GM03348 (cell line): ENCODE measurements at places on chromosomes 16 and 17.

DNA sequence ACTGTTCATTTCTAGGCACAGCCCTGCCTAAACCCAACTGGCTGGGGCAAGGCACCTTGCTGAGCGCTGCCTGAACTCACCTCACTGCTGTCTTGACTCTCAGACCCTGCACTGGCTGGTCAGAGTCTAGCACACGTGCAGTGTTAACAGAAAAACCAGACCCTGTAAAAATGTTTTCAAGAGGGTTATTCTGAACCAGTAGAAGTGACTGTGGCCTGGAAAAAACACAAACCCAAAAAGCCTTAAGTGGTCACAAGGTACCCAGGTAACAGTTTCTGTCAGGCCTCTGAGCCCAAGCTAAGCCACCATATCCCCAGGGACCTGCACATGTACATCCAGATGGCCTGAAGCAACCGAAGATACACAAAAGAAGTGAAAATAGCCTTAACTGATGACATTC is 6.1 kb upstream of the EIF4A3 start:
- DNase-seq: no peak

DNA sequence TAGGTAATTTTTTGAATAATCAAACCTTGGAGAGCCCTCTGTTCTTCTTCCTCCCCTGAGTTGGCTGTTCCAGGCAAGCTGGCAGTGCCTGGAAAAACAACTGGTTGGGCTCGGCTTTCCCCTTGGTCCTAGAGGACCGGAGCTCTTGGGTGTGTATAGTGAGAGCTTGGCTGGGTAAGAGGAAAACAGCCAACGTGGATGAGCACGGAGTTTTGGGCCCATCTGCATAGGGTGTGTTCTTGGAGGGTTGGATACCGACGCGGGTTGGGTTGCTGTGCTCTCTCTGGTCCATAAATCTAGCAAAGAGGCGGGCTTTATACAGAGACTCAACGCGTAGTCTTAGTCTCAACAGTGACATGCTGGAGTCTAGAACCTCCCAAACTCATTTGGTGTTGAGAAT is 23.2 kb downstream of the ITGB3 start:
- DNase-seq: peak; percentile 72

- no peak for DNase-seq
Observed at GRCh38 chr17:78759969-78760352, 22.1 kb downstream of the CYTH1 start.

DNA sequence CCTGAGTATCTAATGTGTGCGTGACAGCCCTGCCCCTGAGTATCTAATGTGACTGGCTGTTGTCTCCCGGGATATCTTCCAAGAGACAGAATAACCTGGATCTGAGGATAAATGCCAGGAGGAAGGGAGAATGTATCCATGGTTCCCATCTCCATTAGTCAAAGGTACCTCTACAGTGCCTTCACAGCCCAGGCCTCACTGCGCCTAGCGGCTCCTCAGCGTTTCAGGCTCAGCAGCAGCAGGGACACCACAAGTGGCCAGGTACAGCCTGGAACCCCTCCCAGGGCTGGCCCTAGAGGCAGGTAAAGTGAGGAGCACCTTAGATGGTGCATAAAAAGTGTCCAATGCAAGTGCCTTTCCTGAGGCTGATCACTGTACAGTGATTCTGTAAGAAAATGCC is 32.0 kb downstream of the SOCS3 start:
- no peak for DNase-seq

DNA sequence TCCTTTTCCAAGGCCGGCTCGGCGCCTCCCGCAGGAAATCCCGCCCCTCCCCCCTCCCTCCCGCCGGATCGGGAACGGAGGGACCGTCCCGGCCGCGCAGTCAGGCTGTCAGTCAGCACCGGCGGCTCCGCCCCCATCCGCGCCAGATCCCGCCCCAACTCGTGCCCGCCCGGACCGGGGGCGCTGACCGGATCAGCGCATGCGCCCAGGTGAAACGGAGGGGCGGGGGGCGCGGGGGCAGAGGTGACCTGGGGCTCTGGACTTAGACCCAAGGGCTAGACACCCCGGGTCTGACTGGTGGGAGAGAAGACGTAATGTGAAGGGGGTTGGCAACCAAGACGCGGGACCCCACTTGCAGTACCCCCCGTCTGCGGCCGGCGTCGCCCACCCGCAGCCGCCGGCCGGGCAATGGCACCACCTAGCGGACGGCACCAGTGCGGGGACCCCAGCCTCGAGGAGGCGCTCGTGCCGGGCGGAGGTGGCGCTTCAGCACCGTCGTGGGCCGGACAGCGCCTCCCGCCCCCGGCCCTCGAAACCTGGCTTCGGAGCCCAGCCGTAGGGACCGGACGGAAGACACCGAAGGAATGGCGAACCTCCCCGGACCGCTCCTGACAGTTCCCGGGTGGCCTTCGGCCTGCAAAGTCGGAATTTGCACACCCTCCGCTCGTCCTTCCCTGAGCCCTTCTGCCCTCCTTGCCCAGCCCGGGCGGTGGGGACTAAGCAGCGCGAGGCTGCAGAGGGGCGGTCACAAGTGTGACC is at the start of gene CASKIN2:
TSS of gene CASKIN2 (minus strand) at position 42 of the 759 bp plus-strand sequence. CDS start 1,733 bp downstream, outside the sequence.
- DNase-seq: peak; percentile 100

GRCh38 chr17:21058098-21058893 is 15.5 kb upstream of the USP22 start:
- DNase-seq: peak; percentile 62

GRCh38 chr17:47253541-47254402 is at the start of gene ITGB3:
Gene ITGB3 (plus strand): TSS chr17:47253827. CDS start chr17:47253862, 35 bp downstream.
- peak; percentile 84 for DNase-seq

GRCh38 chr17:65797809-65798208 is 236.4 kb upstream of the AXIN2 start:
- DNase-seq: no peak

DNA sequence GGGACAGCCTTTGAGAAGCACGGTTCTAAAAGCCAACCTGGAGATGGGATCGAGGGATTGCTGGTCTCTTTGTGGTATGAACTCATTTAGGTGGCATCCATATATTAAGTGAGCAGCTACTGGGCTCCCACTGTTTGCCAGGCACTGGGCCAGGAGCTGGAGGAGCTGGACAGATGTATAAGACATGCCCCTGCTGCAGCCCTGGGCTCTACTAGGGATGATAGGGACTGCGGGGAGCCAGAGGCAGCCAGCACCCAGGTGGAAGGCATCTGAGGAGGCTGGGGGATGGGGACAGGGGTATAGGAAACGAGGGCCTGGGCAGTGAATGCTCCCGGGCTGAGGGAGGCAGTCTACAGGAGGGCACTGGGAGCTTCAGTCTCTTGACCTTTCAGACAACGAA is 53.0 kb upstream of the MEAK7 start:
- DNase-seq: no peak

DNA sequence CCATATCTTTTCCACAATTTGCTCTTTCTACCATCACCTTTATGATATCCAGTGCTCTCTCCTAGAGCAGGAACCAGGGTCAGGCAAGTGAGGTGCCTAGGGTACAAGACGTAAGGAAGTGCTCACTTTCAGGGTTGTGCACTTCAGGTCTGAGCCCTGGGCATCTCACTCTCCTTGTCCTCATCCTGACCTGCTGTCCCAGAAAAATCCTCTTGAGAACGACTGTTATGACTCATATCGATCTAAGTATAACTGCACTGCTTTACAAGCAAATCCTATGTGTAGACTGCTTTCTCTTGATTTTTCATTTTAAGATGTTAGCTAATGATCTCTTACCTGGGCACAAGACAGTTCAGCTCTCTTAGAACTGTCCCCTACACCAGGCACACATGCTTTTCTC is 100.1 kb downstream of the TMEM100 start:
- no peak for DNase-seq

- no peak for DNase-seq
Observed at GRCh38 chr17:4485676-4486646, 12.7 kb upstream of the SPNS2 start.

GRCh38 chr16:1584926-1585484 is 26.9 kb downstream of the IFT140 start:
- DNase-seq: no peak

DNA sequence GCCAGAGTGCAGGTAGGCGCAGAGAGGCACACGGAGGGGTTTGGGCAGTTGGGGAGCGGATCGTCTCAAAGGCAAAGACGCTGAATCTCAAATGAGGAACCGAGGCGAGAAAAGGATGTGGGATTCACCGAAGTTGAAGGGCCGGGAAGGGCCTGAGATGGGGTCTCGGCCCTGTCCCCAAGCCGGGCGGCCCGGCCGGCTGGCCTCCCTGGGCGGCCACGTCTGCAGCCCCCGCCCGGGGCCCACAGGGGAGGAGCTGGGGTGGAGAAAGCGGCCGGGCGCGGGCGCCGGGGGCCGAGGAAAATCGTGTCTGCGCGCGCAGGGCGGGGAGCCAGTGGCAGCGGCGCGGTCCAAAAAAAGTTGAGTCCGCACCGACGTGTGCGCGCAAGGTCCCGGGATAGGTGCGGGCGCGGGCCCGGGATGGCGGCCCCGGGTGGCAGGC is 458 bp downstream of the SLC12A4 start:
- DNase-seq: peak; percentile 86

- no peak for DNase-seq
Observed at GRCh38 chr17:55811536-55811935, 60.7 kb downstream of the PCTP start.

DNA sequence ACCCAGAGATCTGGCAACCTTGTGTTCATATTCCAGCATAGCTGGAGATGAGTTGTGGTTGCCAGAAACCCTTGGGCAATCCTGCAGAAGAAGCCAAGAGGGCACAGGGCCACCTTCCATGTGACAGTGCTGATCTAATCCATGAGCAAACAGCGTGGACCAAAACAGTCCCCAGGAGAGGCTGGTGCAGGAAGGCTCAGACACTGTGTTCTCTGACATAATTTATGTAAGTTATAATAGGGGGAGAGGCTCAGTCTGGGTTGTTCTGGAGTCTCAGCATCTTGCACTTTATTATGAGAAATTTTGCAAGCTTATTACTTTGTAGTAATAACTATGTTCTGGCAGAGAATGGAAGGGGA is 273.9 kb downstream of the HAPSTR1 start:
- DNase-seq: no peak

- DNase-seq: no peak
Observed at GRCh38 chr16:63037761-63038396, 1001.6 kb upstream of the CDH8 start.

GRCh38 chr17:64400642-64401041 is 10.0 kb upstream of the PECAM1 start:
- DNase-seq: no peak

- DNase-seq: no peak
Observed at GRCh38 chr17:11786711-11787438, 188.6 kb downstream of the DNAH9 start.

DNA sequence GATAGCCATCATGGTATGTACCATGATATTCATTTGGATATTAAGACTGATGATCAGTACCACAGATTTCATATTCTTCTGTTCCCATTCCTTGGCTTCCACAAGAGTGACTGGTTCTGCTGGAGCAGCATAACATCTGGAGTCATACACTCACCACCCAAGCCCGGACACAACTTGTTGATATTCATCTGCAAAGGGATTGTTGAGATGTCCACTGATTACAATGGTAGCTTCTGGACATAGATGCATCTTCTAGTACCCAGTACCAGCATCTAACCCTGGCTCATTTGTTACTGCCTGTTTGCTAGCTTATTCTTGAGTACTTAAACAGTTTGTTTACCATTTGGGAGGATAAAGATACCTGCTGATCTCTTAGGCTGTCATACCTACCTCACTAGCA is 235.7 kb upstream of the AXIN2 start:
- DNase-seq: no peak

GRCh38 chr16:86396422-86396821 is 113.9 kb upstream of the FOXF1 start:
- DNase-seq: peak; percentile 67

DNA sequence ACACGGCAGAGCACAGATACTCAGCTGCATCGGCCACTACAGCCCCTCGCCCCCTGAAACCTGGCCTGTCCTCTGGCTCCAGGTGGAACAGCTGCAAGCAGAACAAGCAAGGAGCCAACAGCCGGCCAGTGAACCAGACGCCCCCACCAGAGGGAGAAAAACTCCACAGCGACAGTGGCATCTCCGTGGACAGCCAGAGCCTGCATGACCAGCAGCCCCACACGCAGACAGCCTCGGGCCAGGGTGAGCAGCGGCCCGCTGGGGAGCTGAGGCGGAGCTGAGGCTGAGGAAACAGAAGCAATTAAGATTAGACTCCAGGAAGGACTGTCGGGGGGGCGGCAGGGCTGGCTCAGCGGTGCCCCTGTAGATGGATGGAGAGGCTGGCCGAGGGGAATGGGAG is 16.7 kb downstream of the NGFR start:
- DNase-seq: no peak

DNA sequence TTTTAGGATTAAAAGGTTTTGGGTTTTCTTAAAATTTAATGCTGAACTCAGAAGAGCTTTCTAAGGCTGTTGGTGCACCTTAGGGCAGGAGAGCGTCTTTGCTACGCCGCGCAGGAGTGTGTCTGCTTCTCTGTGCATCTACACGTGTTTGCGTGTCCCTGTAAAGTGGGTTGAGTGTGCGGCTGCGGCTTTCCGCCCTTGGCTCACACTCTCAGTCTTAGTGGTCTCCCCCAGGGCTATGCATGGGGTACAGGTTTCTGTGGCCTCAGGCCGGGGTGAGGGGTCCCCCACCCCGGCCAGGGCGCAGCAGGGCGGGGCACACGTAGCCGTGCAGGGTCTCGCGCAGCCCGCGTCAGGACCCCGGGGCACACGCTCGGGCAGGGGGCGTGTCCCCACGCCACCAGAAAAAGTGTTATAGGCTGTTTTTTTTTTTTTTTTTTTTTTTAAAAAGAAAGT is 727 bp upstream of the TENT4B start:
- DNase-seq: no peak

DNA sequence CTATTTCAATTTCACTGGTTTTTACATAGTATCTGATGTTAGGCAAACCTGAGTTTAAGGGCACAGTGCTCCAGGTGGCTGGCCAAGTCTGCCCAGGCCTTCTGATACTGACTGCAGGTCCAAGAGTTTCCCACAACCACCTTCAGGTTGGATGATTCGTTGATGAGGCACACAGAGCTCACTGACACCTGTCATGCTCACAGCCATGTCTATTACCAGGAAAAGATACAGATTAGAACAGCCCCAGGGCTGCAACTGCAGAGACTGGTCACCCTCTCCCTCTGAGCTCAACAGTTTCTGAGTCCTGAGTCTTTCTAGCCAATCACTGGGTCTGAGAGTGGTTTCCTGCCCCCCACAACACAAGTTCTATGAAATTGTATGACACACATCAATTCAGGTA is 37.2 kb downstream of the MEAK7 start:
- no peak for DNase-seq

DNA sequence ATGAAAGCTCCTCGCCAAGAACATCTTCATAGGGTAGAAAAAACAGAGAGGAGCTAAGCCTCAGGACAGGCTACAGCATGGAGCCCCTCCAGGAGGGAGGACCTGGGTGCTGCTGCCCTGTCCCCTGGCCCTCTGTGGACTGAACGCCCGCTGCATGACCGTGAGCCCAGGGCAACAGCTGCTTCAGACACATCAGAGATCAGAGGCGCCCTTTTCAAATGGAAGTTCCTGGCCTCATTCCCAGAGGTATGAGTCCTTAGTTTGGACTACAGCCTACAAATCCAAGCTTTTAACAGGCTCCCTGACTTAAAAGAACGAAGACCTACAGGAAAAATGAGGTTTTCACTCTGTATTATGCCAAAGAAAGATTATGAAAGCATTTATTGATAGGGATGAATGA is 48.5 kb downstream of the ZNF18 start:
- DNase-seq: peak; percentile 62
